AG09309 (cell line): ENCODE measurements at places on chromosomes 13 and 19.
A peak's percentile ranks its signal among the peaks of the same experiment; 100 is the strongest.

- no peak for DNase-seq
These were observed 12.4 kb downstream of the ZNF552 start for GRCh38 chr19:57802269-57802668.

- DNase-seq, result no peak
These were observed 6.3 kb upstream of the DOCK9 start for GRCh38 chr13:98984118-98984517.

GRCh38 chr19:45224645-45225044, 20.6 kb downstream of the EXOC3L2 start:
- no peak for DNase-seq

GRCh38 chr19:33947265-33947964, 150.7 kb downstream of the KCTD15 start:
- DNase-seq, result no peak

- no peak for DNase-seq
These were observed 131.9 kb downstream of the RAP2A start for GRCh38 chr13:97565906-97566305.

GRCh38 chr19:21485926-21486325, 19.5 kb upstream of the ZNF429 start:
- no peak for DNase-seq

GRCh38 chr13:86282442-86282841, 483.2 kb upstream of the SLITRK6 start:
- DNase-seq, result no peak

- DNase-seq, result no peak
These were observed 27.7 kb downstream of the TUBA3C start for GRCh38 chr13:19153782-19154450.

DNA sequence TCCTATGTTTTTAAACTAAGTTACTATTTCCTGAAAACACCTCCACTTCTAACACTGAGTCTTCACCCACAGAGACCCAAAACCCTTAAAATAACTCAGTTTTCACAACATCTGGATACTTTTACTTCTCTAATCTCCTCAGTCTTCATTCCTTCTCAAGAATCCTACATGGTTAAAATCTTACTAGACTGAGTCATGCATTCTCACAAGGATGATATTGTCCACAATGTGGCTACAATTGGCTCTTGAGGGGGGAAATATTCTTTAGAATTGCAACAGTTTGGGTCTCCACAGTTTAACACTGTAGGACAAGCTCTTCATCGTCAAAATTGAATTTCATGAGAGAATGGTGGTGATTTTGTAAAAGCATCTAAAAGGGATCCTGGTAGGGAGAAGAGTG, 397.1 kb downstream of the SLITRK5 start:
- DNase-seq, result no peak

- DNase-seq, result peak; percentile 27
These were observed 238.9 kb downstream of the TSHZ3 start for GRCh38 chr19:31110336-31110735.

- DNase-seq, result no peak
These were observed 393.0 kb downstream of the FOXO1 start for GRCh38 chr13:40273253-40274025.

DNA sequence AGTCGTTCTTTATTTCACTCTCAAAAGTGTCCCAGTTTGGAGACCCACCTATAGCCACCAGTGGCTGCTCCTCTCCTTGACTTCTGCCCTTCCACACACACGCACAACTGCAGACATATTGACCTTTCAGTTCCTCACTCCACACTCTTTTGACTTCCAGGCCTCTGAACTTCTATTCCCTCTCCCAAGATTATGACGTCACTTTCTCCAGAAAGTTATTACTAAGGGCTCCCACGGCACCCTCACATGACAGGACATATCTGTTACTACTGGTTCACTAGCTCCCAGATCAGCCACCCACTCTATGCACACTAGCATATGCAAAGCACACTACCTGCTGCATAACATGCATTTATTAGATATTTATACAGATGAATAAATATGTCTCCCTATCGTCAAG, 45.9 kb downstream of the XPO4 start:
- no peak for DNase-seq

GRCh38 chr13:20582026-20582425, 15.1 kb downstream of the IFT88 start:
- DNase-seq, result no peak

DNA sequence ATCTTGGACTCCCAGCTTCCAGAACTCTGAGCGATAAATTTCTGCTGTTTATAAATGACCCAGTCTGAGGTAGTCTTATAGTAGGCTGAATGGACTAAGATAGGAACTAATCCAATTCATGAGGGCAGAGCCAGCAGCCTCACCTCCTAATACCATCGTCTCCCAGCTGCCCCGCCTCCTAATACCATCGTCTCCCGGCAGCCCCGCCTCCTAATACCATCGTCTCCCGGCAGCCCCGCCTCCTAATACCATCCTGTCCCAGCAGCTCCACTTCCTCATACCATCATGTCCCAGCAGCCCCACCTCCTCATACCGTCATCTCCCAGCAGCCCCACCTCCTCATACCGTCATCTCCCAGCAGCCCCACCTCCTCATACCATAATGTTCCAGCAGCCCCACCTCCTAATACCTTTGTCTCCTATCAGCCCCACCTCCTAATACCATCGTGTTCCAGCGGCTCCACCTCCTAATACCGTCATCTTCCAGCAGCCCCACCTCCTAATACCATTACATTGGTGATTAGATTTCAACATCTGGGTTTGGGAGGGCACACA, 2.4 kb upstream of the ARGLU1 start:
- DNase-seq, result no peak

DNA sequence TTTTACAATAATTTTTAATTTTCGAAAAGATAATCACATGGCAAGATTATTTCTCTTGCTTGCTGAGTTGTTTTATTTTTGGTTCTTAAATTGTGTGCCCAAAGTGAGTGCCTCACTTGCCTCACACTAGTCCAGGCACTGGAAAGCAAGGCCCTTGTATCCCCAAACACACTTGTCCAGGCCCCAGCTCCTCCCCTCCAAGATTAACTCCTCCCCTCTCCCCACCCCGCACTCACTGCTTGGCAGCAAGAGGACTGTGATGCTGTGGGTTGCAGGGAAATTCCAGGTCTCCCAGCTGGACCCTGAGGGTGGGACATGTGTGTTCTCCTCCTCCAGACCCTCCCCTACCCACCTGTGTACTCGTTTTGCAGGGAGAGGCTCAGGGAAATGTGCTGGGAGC, 3.9 kb downstream of the SIGLEC12 start:
- no peak for DNase-seq

- DNase-seq, result no peak
These were observed 146.3 kb downstream of the DCLK1 start for GRCh38 chr13:35984776-35985453.

GRCh38 chr13:39091586-39091985, 53.3 kb downstream of the NHLRC3 start:
- DNase-seq, result no peak

DNA sequence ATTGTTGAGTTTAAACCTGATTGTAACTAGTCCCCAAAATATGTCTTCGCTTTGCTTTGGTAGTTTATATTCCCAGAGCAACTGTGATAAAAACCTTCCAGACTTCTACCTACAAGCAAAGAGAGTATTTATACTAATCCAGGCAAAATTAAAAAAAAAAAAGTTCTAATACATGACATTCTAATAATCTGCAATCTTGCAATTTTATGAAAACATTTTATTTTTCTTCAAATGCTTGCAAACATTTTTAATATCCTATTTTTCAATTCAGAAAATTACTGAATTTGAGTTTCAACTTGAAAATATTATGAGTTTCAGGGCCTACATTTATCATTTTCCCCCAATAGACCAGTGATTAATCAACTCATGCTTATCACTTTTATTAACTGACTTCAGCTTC, 830.2 kb upstream of the KLHL1 start:
- DNase-seq, result no peak

- DNase-seq, result no peak
These were observed 49.8 kb downstream of the VAV1 start for GRCh38 chr19:6822311-6822670.

DNA sequence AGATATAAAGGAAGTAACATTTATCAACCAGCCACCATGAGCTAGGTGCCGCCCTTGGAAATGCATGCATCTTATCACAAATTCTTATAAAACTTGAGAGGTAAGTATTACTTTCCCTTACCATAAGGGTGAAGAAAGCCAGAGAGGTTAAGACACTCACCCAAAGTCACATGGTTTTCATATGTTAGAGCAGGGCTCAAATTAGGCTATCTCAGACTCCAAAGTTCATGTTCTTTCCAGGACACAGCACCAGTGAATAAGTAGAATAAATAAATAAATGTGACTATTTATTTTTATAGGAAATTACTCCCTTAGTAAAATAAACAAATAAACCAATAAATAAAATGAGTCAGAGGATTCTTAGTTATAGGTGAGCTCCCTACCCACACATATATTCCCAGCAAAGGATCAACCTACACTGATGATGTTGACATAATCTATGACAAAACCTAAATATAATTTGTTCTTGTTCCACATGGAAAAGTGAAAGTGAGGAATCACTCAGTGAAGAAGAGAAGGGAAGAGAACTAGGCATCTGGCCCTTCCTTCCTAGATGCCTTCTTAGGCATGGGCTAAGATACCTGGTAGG, 27.2 kb downstream of the SPRY2 start:
- no peak for DNase-seq

GRCh38 chr13:99206873-99207272, 6.2 kb downstream of the UBAC2 start:
- DNase-seq, result no peak

GRCh38 chr13:100523411-100523810, 65.2 kb downstream of the GGACT start:
- no peak for DNase-seq

- no peak for DNase-seq
These were observed 4.7 kb downstream of the VRK3 start for GRCh38 chr19:50020481-50020880.

- no peak for DNase-seq
These were observed 441.0 kb downstream of the KLF12 start for GRCh38 chr13:73693215-73693614.

DNA sequence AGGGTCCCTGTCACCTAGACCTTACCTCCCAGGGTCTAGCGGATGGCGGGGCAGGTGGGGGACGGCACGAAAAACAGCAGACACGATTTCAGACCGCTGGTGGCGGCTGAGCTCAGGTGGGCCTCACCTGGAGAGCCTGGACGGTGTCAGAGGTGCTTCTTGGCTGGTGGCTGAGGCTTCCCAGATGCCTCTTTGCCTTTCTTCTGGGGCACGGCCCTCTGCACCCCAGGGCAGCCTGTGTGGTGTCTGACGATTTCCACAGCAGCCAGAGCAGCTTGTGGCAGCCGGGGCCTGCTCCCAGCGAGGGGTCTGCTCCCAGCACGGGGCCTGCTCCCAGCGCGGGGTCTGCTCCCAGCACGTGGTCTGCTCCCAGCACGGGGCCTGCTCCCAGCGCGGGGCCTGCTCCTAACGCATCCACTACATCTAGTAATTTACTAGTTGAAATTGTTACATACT, 66.7 kb downstream of the ATP11A start:
- DNase-seq, result no peak

GRCh38 chr19:48720251-48720612, 707 bp upstream of the MAMSTR start:
- no peak for DNase-seq

DNA sequence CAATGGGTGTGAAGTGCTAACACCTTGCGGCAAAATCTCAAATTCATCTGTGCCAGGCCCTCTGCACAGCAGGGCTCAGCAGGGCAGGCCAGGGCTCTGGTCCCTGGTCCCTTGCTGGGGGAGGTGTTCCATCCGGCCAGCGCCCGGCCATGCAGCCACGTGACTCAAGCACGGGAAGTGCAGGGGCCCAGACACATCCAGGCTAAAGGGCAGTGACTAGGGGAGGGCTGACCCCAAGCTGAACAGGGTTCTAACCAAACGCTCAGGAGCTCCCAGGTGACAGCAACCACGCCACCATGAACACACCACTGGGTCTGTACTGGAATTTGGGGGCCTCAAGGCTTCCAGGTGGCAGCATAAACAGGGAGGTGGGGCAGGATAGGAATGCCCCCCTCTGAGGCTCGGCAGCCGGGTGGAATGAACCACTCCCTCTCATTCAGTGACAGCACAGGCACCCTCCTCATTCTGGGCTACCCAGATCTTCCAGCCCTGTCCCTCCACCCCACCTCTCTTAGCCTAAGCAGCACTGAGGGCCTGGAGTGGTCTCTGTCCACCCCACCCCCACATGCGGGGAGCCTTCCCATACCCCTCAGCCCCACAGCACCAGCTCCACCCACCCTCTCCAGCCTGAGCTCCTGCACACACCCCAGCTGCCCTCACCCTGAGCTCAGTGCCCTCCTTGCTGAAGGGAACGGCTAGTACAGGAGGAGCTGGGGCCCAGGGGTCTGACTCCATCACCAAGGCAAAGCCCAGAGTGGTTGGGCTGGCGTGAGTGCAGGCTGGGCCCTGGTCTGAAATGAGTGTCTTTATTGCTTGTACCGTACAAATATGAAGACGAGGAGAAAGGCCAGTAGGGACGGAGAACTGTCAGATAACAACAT, 5.3 kb upstream of the CCNP start:
- DNase-seq, result no peak

DNA sequence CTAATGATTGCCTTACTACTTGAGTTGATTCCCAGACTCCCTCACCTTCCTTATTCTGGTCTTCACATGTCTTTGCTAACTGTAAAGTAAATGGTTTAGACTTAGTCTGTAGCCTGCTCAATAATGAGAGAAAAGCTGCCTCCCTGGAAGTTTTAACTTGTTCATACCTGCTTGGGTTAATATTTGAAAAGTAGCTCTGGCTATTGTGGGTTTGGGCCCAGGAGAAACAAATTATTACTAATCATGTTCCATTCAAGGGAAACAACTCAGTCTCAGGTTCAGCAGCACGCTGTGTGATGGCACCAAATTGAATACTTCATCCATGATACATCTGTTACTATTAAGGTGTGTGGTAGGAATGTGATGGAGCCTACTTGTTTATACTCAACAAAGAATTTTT, 75.0 kb downstream of the ZMYM2 start:
- no peak for DNase-seq

DNA sequence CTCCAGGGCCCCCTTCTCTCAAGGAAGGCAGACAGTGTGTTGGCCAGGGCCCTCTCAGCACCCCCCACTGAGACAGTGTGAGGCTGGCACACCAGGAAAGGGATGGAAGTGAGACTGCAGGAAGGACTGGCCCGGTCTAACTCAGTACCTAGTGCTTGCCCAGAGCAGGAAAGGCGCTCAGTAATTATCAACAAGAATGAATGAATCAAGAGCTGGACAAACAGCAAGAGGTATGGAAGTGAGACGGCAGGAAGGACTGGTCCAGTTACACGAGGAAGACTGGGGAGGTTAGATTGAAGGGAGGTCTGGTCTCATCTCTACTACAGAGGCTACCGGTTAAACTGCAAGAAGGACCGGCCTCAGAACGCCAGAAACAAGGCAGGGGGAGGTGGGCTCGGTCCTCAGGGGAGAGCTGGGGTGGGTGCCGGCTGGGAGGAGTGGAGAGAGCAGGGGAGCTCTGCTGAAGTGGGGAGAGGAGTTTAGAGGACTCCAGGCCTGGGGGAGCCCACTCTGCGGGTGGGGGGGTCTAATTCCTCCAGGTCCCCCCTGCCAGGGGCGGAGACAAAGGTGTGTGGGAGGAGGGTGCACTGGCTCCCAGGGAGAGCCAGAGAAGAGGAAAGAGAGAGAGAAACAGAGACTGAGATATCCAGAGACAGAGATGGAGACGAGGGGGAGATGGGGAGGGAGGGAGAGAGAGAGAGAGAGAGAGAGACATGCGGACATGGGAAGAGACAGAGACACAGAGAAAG, 1.1 kb downstream of the SLC8A2 start:
- no peak for DNase-seq

- no peak for DNase-seq
These were observed 26.7 kb upstream of the TMEM255B start for GRCh38 chr13:113732176-113732960.

- DNase-seq, result no peak
These were observed 97.6 kb upstream of the DACH1 start for GRCh38 chr13:71964491-71965100.

- no peak for DNase-seq
These were observed 41.8 kb downstream of the IRS2 start for GRCh38 chr13:109744512-109745051.
